ENCODE measurements at places on chromosomes 11 and 22.

- no peak overlapping the region for H3K27ac ChIP-seq
- H3K4me1 ChIP-seq = no peaks in the 10 kb centered on the region
- DNase-seq = no peak
- no peaks in the 10 kb centered on the region for H3K36me3 ChIP-seq
- H3K4me3 ChIP-seq = no peak overlapping the region
These were observed 150.6 kb downstream of the SPATA19 start for GRCh38 chr11:133694701-133695100.

GRCh38 chr11:14075118-14076078 lies 112.9 kb downstream of the SPON1 start:
- H3K36me3 ChIP-seq = no peaks in the 10 kb centered on the region
- H3K4me1 ChIP-seq = no peaks in the 10 kb centered on the region
- DNase-seq = no peak
- H3K27ac ChIP-seq = no peak overlapping the region
- H3K4me3 ChIP-seq = no peak overlapping the region

GRCh38 chr11:130854483-130854882 lies 61.8 kb downstream of the SNX19 start:
- no peaks in the 10 kb centered on the region for H3K27me3 ChIP-seq
- H3K27ac ChIP-seq = no peak overlapping the region
- no peak for DNase-seq

GRCh38 chr11:79794484-79795393 lies 353.9 kb upstream of the TENM4 start:
- no peak for DNase-seq
- H3K4me1 ChIP-seq = no peaks in the 10 kb centered on the region
- H3K27me3 ChIP-seq = no peaks in the 10 kb centered on the region
- H3K27ac ChIP-seq = no peak overlapping the region
- H3K4me3 ChIP-seq = no peak overlapping the region
- no peaks in the 10 kb centered on the region for H3K36me3 ChIP-seq

DNA sequence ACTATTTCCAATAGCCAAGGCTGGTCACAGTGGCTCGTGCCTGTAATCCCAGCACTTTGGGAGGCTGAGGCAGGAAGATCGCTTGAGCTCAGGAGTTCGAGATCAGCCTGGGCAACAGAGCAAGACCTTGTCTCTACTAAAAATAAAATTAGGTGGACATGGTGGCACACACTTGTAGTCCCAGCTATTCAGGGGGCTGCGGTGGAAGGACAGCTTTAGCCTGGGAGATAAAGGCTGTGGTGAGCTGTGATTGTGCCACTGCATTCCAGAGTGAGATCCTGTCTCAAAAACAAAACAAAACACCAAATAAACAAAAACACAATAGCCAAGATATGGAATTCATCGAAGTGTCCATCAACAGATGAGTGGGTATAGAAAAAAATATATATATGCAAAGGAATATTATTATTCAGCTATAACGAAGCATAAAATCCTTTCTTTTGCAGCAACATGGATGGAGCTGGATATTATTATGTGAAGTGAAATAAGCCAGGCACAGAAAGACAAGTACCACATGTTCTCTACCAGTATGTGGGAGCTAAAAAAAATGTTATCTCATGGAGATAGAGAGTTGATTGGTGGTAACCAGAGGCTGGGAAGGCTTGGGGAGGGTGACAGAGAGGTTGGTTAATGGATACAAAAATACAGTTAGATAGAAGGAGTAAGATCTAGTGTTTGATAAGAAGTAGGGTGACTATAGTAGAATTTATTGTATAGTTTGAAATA lies 22.6 kb upstream of the DLAT start:
- no peaks in the 10 kb centered on the region for H3K4me1 ChIP-seq
- no peak overlapping the region for H3K27ac ChIP-seq
- peaks cover 55% of the 10 kb centered on the region for H3K36me3 ChIP-seq
- H3K4me3 ChIP-seq = no peak overlapping the region

DNA sequence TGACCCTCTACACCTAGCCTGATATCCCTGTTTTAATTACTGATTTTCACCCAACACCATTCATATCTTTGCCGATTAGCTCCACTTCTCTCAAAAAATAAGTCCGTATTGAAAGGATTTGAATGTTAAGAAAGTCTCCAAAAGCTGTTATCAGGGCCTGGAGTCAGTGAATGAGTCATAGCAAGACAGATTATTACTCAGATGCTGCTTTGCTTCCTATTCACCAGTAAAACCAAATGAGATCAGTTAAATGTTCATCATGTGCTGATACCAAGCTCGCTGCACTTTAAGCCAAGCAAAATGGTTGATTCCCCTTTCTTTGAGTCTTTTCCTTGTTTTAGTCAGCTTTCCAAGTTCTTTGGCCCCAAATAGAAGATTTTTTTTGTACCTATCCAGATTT lies 228.4 kb downstream of the FAT3 start:
- no peak overlapping the region for H3K27ac ChIP-seq
- no peak overlapping the region for H3K4me3 ChIP-seq
- DNase-seq = no peak
- no peaks in the 10 kb centered on the region for H3K27me3 ChIP-seq

DNA sequence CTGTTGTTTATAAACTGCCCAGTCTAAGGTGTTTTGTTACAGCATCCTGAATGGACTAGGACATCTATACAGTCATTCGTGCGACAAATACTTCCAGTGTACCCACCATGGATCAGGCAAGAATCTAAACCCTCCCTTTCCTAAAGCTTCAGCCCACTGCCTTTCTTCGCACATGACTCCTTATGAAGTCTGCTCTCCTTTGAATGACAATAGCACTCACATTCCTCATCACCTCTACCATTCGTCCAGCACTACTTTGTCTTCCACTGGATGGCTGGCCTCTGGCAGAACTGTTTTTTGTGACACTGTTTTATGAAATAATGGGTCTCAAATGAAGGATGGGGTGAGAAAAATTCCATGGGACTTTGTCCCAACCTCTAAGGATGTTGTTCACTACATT lies 89.8 kb upstream of the LIN7C start:
- H3K4me3 ChIP-seq = no peak overlapping the region
- H3K36me3 ChIP-seq = no peaks in the 10 kb centered on the region
- no peak for DNase-seq

- DNase-seq = no peak
- no peaks in the 10 kb centered on the region for H3K36me3 ChIP-seq
- no peak overlapping the region for H3K4me3 ChIP-seq
- H3K27me3 ChIP-seq = peaks cover 16% of the 10 kb centered on the region
These were observed 4.8 kb upstream of the APOBEC3H start for GRCh38 chr22:39092111-39092862.

DNA sequence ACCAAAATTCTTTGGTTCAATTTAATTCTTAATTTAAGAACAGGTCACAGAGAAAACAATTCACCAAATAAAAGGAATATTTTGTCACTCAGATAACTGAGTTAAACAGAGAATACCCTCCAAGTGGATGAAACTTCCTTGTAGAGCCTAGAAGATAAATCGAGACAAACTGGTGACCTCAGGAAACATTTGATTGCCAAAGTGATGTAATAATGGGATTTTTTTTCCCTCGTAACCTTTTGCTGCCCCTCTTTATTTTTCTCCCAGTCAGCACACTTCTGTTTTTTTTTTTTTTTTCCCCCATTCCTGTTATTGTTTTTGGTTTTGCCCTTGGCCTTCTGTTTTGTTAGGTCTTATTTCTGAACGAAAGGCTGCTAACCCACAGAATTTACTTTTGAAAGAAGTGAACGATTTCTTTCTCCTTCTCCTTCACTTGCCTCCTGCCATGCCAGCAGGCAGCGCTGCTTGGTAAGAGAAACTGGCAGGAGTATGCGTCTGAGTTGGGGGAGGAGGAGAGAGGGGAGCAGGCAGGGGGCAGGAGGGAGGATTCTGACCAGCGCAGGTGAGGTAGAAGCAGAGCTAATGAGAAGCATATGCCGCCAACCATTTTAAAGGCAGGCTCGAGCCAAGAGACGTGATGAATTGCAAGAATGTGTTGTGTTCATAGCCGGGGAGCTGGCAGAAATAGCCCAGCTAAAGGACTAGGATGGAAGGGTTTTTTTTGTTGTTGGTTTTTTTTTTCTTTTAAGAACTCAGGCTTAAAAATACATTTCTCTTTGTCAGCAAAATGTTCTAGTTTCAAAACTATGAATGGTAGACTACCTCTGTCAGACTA lies 121.9 kb upstream of the MTMR2 start:
- peak; percentile 81 for DNase-seq
- peaks cover 3% of the 10 kb centered on the region for H3K36me3 ChIP-seq
- H3K4me3 ChIP-seq = peak overlapping the region; percentile 49
- H3K27ac ChIP-seq = peak overlapping the region; percentile 71

DNA sequence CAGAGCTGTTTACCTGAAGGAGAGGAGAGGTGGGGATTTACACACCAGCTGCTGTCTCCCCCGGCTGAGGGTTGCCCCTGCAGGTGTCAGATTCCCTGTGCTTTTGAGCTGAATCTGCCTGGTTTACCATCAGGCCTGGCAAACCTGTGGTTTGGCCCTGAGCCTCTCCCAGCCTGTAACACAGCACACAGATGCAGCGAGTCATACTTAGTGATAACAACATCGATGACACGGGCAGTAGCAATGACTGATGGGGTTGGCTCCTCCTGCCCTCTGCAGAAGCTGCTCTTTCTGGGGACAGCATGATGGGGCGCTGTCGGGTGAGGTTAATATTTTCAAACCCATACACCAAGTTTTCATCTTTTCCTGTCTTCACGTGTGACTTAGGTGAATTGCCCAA lies 380.0 kb upstream of the B3GAT1 start:
- no peak for DNase-seq
- H3K27me3 ChIP-seq = peaks cover 3% of the 10 kb centered on the region
- no peaks in the 10 kb centered on the region for H3K4me1 ChIP-seq
- H3K36me3 ChIP-seq = no peaks in the 10 kb centered on the region
- H3K4me3 ChIP-seq = no peak overlapping the region

- no peak overlapping the region for H3K4me3 ChIP-seq
- H3K4me1 ChIP-seq = peaks cover 13% of the 10 kb centered on the region
- H3K27ac ChIP-seq = no peak overlapping the region
- no peak for DNase-seq
These were observed 28.7 kb downstream of the RPL3 start for GRCh38 chr22:39290724-39291161.

- peak overlapping the region; percentile 100 for H3K27ac ChIP-seq
- H3K36me3 ChIP-seq = peaks cover 84% of the 10 kb centered on the region
- H3K4me1 ChIP-seq = peaks cover 94% of the 10 kb centered on the region
- H3K4me3 ChIP-seq = no peak overlapping the region
These were observed 6.4 kb downstream of the SELENOM start for GRCh38 chr22:31100762-31101525.

GRCh38 chr11:99522467-99523173 lies 501.9 kb downstream of the CNTN5 start:
- no peak overlapping the region for H3K4me3 ChIP-seq
- H3K4me1 ChIP-seq = no peaks in the 10 kb centered on the region
- DNase-seq = no peak
- no peaks in the 10 kb centered on the region for H3K27me3 ChIP-seq
- no peak overlapping the region for H3K27ac ChIP-seq
- no peaks in the 10 kb centered on the region for H3K36me3 ChIP-seq

DNA sequence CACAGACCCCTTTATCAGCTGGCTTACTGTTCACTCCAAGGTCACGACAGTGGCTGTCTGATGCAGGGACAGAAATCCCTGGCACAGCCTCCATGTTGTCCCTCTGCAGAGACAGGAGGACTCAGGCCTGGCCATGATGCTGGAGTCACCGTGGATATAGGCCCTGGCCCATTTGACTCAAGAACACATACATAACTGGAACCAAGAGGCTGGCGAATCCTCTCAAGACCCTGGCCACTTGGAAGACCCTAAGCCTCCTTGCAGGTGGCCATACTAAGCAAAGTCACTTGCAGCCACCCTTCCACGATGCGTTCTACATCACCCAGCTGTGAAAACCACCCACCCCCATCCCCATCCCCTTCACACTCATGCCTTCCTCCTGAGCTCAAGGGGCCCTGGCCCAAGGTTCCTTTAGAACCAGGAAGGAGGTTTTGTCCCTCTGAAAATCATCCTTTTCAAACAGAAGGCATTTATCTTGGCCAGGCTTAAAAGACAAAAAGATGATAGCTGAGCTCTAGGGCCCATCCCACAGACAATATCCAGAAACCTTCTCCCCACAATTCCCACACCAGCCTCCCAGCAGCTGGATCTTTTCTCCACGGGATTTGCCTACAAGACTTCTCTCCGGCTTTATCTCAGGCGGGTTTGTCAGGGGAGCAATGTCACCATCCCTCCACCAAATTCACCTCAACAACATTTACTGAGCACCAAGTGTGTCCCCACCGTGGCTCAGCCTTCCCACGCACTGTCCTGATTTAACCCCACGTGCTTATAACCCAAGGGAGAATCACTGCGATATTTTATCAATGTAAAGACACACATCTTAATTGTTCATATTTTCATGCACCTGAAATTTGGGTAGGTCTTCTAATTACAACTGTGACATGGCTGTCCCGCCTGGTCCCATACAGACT lies 123.4 kb upstream of the SERPIND1 start:
- H3K27ac ChIP-seq = no peak overlapping the region
- no peaks in the 10 kb centered on the region for H3K36me3 ChIP-seq
- H3K4me3 ChIP-seq = no peak overlapping the region
- H3K4me1 ChIP-seq = no peaks in the 10 kb centered on the region

GRCh38 chr11:46332093-46332567 lies 15.1 kb upstream of the DGKZ start:
- DNase-seq = no peak
- no peak overlapping the region for H3K27ac ChIP-seq
- H3K4me1 ChIP-seq = peaks cover 16% of the 10 kb centered on the region
- H3K4me3 ChIP-seq = no peak overlapping the region
- H3K27me3 ChIP-seq = peaks cover 79% of the 10 kb centered on the region

GRCh38 chr11:79054636-79055035 lies 386.2 kb downstream of the TENM4 start:
- no peak overlapping the region for H3K27ac ChIP-seq
- H3K4me1 ChIP-seq = no peaks in the 10 kb centered on the region
- H3K4me3 ChIP-seq = no peak overlapping the region
- no peaks in the 10 kb centered on the region for H3K27me3 ChIP-seq
- H3K36me3 ChIP-seq = no peaks in the 10 kb centered on the region

- H3K36me3 ChIP-seq = no peaks in the 10 kb centered on the region
- H3K4me1 ChIP-seq = peaks cover 15% of the 10 kb centered on the region
- DNase-seq = no peak
- no peak overlapping the region for H3K4me3 ChIP-seq
- H3K27me3 ChIP-seq = no peaks in the 10 kb centered on the region
These were observed 31.9 kb downstream of the POU2AF1 start for GRCh38 chr11:111347002-111347722.

DNA sequence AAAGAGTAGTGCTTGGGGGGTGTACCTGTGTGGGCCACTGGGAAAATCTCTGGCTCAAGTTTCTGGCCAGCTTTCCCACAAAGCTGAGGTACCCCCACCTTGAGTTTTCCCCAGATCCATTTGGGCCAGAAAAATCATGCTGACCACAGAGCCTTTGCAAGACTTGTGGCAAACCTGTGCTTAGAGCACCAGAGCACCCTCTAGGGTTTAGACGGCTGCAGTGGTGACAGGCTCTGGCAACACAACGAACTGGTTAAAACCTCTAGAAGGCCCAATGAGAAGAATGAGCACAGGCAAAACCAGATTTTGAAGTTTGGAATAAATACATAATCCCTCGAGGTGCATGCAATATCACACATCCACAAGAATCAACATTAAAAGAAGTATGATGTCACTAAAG lies 290.7 kb upstream of the FOLH1 start:
- H3K4me1 ChIP-seq = no peaks in the 10 kb centered on the region
- no peak for DNase-seq
- no peak overlapping the region for H3K27ac ChIP-seq
- no peaks in the 10 kb centered on the region for H3K36me3 ChIP-seq
- H3K27me3 ChIP-seq = no peaks in the 10 kb centered on the region

Measured in tibial artery (tissue), 4 donors.